ENCODE measurements at places on chromosomes 6 and 20.

DNA sequence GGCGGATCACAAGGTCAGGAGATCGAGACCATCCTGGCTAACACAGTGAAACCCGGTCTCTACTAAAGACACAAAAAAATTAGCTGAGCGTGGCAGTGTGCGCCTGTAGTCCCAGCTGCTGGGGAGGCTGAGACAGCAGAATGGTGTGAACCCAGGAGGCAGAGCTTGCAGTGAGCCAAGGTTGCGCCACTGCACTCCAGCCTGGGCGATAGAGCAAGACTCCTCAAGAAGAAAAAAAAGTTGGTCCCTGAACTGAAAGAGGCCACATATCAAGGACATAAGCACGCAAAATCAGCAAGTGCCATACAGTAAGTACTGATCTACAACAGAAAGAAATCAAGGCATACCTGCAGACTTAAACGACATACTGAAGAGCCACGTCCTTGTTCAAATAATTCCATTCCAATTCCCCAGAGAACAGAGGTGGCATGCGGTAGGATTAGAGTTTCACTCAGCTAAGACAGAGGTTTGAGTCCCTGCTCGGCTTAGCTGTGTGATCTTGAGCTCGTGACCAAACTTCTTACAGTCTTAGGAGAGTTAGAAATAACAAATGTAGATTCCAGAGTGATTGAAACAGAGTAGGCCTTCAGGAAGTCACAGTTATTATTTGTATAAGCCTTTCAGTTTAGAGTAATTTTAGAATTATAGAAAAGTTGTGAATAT is 29.2 kb downstream of the B4GALT5 start:
- no peak for DNase-seq

DNA sequence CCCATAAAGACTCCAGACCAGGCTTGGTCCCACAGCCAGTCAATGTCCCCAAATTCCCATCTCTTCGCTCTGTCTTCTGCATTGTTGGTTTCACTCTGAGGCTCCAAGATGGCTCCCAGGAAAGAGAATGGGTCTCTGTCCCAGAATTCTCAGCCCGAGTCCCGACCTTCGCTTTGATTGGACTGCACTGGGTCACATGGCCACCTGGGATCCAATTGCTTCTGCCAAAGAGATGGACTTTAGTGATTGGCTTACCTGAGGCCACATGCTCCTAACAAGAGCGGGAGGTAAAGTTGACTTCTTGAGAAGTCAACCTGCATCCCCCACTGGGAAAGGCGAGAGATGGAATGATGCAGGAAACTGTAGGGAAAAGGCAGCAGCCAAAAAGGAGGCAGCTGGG is 104.7 kb upstream of the PMEPA1 start:
- DNase-seq: no peak

- DNase-seq: no peak
Measured at GRCh38 chr6:132673376-132674094, 14.6 kb upstream of the TAAR1 start.

DNA sequence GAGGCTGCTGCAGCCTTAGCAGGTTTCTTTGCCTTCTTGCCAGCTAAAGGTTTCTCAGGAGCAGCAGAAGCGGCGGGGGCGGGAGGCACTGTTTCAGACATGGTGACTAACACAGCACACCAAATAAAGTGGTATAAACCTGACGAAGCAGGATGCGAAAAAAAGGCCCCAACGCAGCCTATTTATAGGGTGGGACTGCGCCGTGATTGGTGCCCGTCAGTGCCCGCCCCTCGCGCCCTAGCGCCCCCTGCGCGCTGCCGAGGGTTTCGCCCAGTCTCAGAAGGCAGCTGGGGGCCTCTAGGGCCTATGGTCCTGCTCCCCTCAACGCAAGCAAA is 55.0 kb downstream of the TRIM38 start:
- peak; percentile 80 for DNase-seq

GRCh38 chr20:54221353-54221752 is 13.5 kb downstream of the PFDN4 start:
- no peak for DNase-seq

DNA sequence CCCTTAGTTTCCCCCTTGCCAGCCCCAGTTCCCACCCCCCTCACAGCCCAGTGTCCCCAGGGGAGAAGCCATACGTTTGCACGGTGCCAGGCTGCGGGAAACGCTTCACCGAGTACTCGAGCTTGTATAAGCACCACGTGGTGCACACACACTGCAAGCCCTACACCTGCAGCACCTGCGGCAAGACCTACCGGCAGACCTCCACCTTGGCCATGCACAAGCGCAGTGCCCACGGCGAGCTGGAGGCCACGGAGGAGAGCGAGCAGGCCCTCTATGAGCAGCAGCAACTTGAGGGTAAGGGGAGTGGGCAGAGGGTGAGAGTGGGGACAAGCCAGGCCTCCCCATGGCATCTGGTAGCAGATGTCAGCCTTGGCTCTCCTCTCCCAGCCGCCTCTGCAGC is 5.1 kb upstream of the DEF6 start:
- no peak for DNase-seq

DNA sequence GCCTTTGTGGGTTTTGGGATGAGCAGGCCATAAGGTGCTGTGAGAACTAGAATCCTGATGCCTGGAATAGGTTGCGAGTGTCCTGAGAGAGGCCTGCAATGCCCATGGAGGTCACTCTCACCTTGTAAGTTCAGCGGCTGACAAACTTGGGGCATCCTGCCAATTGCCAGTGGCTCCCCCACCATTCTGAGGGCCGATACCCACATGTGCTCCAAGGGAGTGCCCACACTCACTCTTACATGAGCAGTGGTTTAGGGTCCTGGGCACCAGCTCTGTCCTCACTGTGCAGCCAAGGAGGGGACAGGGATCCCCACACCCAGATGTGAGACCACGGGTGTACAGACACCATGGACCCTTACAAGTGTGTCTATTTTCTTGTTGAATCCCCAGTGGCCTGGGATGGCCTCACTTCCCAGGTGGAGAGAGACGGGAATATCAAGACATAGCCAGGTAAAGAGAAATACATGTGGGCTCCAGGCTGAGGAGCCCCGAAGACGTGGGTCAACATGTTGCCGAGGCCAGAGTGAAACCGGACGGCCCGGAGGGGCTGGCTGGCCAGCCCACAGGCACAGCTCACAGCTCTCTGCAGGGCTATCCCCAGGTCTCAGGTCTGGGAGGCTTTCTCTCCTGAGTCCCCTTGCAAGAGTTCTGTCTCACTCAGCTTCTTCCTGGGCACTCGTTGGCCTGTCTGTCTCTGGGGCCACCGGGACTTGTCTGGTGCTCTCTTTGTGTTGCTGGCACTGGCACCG is 2.0 kb upstream of the CST9 start:
- DNase-seq: no peak

GRCh38 chr6:5151955-5152401 is 66.8 kb downstream of the PPP1R3G start:
- DNase-seq: no peak

DNA sequence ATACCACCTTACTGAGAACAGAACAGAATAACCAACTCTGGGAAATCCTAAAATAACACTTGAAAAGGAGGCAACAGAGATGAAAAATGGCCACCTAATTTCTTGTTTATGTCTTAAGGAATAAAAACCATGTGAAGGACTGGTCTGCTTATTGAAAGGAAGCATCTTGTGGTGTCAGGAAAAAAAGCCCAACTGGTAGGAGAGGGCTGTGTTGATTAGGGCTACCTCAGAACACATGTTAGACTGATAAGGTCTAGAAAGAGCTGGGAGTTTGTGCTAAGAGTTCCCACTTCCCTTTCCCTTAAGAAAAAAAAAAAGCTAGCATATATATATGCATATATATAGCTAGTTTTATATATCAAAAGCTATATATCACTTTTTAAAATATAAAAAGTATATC is 425.3 kb upstream of the BTBD3 start:
- DNase-seq: no peak

DNA sequence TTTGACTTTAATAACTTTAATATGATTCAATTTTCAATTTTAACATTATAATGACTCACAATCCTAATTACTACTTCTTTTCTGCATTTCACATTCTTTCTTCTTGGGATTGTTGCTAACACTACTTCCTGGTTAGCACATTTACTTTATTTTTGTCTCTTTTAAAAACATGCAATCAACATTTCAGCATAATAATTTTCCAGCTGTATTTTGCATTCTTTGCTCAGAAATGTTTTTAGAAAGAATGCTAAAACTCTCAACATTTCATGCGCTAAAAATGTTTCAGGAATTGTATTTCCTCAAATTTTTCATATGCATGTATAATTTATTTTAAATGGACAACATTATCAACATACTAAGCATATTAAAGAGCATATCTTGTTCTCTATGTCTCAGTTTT is 1302.1 kb upstream of the GJE1 start:
- DNase-seq: no peak

GRCh38 chr20:32045999-32046398 is 6.0 kb upstream of the HCK start:
- DNase-seq: no peak

DNA sequence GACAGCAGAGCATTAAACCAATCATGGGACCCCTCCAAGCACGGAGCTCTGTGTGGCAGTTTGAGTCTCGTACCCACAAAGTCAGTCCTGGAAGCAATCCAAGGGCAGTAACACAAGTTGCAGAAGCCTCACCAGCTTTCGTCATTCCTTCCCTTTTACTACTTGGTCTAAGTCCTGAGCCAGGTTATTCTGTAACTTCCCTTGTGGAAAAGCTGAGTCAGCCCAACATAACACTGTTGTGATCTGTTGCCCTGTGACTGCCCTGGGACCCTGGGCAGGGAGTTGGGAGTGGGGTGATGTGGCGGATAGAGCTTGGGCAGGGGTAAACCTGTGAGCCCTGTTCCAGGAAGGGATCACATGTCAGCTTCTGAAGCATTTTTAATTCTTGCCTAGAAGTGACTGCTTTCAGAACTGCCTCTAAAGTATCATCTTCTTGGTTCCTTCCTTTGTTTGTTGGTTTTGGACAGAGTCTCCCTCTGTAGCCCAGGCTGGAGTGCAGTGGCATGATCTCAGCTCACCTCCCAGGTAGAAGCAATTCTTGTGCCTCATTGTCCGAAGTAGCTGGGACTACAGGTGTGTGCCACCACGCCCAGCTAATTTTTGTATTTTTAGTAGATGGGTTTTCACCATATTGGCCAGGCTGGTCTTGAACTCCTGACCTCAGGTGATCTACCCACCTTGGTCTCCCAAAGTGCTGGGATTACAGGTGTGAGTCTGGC is 183.7 kb upstream of the JAG1 start:
- DNase-seq: no peak

- DNase-seq: no peak
Measured at GRCh38 chr6:163874784-163875183, 460.3 kb downstream of the QKI start.

DNA sequence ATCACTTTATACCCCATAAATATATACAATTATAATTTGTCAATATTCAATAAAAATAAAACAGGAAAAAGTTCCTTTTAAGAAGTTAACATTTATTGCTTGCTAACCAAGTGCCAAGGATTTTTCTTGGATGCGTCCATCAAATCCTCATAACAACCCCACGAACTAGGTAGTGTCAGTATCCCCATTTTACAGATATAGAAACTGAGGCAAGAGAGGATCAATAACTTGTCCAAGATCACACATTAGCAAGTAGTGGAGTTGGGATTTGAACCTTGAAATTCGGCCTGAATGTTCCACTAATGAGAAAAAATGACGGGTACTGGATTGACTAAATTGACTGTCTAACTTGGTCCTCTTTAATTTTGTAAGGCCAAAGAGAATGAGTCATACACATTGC is 5.7 kb upstream of the L3MBTL3 start:
- DNase-seq: no peak

DNA sequence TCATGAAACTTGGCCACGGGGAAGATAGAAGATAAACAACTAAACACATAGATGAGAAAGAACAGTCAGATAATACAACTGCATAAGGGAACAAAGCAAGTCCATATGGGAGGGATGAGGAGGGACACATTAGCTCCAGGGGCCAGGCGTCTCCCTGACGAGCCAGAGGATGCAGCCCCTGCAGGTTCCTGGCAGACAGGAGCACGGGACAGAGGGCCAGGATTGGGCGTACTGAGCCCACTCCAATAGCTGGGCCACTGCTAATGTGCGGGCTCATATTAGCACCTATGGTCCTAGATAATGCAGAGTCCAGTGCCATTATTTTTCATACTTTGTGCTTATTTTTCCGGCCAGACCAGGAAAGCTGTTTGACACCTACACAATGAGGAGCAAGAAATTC is 182.9 kb downstream of the ANKRD60 start:
- no peak for DNase-seq

- DNase-seq: no peak
Measured at GRCh38 chr6:51855310-51856082, 231.9 kb downstream of the PKHD1 start.

GRCh38 chr6:150418827-150419594 is 50.2 kb downstream of the IYD start:
- peak; percentile 53 for DNase-seq

GRCh38 chr20:16397086-16397485 is 176.2 kb downstream of the KIF16B start:
- DNase-seq: no peak

DNA sequence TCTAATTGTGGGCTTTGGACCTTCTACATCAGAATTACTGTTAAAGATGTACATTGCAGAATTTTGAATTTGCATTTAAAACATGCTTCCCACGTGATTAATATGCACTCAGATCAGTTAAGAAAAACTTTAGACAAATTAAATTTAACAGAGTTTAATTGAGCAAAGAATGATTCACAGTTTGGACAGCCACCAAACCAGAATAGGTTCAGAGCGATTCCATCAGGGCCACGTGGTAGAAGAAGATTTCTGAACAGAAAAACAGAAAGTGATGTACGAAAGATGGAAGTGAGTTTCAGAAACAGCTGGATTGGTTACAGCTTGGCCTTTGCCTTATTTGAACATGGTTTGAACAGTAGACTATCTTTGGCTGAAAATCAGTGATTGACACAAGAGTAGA is 704.2 kb upstream of the MAP3K7 start:
- DNase-seq: no peak

DNA sequence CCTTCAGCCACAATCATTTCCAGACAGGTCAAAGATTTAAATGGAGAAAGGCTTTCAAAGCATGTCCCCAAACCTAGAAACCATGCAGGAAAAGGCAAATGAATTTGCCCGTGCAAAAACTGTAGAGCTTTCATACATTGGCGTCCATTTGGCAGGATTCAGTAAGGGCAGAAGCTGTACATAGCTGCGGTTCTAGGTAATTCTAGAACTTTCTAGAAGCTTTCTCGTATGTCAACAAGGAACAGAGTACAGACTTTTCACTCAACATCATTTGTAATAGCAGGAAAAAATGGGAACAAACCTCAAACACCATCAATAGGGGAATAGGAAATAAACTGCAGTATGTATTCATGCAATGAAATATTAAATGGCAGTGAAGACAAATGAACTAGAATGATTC is 11.1 kb upstream of the MAPK13 start:
- no peak for DNase-seq

GRCh38 chr6:135521431-135521830 is 23.9 kb upstream of the AHI1 start:
- no peak for DNase-seq

DNA sequence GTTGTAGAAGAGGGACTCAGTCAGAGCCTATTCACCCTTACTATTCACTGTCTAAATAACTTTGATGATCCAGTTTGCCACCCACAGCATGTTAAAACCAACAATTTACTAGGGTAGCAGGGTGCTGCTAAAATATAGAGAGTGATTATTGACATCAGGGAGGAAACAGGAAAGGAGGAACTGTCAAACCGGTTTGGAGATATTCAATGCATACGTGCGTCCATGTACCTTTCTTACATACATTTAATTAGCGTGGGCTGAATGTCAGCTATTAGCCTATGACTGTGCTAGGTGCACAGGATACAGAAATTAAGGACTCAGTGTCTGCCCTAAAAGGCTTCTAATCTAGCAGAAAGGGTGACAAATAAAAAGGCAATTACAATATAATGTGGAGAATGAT is 57.2 kb downstream of the IL20RA start:
- DNase-seq: no peak

- no peak for DNase-seq
Measured at GRCh38 chr6:167793421-167793820, 33.3 kb upstream of the AFDN start.
